ENCODE measurements at places on chromosomes 5 and 9.

- no peak for DNase-seq
Observed at GRCh38 chr9:134923466-134923865, 5.8 kb upstream of the FCN1 start.

DNA sequence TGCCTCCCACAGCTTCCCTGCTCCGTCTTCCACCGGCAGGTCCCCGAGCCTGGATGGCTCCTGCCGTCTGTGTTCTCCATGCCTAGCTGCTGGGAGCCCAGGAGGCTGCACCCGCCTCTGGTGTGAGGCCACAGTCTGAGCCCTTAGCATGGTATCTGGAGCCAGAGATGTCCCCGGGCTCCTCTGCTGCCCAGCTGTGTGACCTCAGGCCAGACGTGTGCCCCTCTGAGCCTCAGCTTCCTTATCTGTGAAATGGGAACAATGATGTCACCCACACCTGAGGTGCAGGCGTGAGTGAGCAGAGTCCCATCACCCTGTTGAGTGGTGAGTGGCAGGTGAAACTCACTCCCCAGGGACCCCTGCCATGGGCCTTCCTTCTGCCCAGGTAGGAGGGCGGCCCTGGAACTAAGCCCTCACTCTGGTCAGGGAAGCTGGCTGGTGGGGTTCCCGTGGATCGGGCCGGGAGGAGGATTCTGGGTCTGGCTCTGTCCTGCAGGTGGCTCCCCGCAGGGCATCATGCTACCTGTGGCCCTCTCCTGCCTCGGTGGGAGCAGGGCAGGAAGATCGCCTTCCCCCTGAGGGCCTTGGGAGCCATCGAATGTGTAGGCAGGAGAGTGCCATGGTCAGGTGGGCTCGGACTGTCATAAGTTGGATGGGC lies 239.0 kb downstream of the PBX3 start:
- DNase-seq, result no peak

DNA sequence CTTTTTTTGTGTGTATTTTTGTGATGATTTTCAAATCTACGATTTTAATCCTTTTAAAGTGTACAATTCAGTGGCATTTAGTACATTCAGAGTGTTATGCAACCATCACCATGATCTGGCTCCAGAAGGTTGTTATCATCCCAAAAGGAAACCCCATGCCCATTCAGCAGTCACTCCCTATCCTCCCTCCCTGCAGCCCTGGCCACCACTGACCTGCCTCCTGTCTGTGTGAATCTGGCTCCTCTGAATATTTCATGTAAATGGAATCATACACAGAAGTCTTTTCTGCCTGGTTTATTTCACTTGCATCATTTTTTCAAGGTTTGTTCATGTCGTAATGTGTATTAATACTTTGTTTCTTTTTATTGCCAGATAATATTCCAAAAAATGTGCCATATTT lies 32.5 kb downstream of the HABP4 start:
- DNase-seq, result no peak

DNA sequence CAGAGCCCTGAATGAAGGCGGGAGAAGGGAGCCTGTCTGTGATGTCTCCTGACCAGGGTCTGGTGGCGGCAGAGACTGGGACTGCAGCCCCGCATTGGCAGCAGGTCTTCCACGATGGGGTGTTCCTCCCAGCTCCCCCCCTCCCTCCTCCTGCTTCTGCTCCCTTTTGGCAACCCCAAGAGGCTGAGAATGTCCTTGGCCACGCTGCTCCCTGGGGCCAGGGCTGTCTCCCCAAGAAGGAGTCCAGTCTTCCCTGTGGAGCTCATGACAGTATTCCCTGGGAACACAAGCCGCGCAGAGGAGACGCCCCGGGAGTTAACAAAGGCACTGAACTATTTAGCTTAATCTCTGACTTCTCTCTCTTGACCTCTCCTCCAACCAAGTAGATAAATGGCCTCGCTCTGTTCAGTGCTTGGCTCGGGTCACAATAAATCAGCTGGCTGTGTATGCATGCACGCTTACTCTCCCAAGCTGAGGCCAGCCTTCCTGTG lies 84.0 kb upstream of the NEURL1B start:
- DNase-seq, result no peak

GRCh38 chr9:92685022-92685421 lies 15.1 kb upstream of the IPPK start:
- DNase-seq, result no peak

GRCh38 chr5:117833691-117834090 lies 1154.7 kb downstream of the DTWD2 start:
- DNase-seq, result no peak

GRCh38 chr5:25453500-25453899 lies 808.7 kb upstream of the CDH10 start:
- no peak for DNase-seq

All from AG09319 (cell line).